H9 (cell line): ENCODE measurements at places on chromosomes 3 and 15.

GRCh38 chr3:24663406-24663805, 168.8 kb upstream of the THRB start:
- DNase-seq, result no peak

DNA sequence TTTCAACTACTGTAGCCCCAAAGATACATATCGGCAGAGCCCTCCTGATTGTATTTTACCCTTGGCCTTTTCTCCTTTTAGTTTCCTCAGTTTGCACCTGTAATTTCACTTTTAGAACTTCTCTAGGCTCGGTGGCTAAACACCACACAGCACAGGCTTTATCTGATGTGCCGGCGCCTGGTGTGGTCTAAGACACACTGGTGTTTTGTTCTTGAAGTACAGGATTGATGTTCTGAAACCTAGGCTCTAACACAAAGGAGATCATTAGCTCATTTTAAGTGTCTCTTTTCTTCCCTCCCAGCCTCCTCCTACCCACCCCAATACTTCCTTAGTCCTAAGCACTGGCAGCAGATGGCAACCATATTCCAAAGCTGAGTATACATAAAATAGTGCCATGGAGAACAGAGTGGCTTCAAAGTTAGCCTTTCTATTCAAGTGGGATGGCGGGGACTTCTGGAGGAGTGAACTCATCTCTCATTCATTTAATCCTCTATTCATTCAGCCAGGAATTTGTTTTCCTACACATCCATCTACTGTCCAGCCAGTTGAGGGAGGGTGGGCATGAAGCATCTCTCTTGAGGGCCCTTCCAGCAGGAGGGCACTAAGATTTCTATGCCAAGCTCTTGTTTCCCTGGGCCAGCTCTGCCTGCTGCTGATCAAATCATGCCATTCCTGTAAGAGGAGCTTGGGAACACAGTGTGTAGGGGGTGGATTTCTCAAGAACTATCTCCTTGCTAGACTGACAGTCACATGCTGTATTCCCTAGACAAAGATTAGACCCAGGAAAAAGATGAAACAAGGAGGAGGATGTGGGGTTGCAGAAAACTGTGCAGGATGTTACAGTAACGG, 71.2 kb downstream of the TIGIT start:
- DNase-seq, result no peak

DNA sequence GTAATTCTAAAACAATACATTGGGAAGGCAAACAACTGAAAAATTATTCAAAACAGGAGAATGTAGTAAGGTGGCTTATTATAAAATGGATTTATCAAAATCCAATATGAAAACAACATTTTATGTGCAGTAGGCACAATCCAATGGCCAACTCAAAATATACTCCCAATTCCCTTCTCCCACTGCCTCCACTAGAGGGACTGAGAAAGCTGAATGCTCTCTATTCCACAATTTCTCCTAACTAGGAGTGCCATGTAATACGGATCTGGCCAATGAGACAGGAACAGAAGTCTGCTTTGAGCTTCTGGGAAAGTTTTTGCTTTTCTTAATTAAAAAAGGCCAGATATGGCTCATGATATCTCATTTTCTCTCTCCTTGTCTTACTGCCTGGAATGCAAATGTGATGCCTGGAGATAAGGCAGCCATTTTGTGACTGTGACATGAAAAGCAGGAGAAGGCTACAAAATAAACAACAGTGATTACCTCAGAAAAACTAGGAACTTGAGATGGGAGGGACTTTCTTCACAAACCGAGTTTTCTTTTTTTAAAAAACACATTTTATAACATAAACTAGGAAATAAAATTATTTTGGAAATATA, 18.8 kb upstream of the VGLL4 start:
- no peak for DNase-seq

GRCh38 chr15:96327155-96327741, 3.3 kb upstream of the NR2F2 start:
- peak; percentile 33 for DNase-seq

GRCh38 chr3:111314898-111315297, 227.1 kb upstream of the CD96 start:
- DNase-seq, result no peak

DNA sequence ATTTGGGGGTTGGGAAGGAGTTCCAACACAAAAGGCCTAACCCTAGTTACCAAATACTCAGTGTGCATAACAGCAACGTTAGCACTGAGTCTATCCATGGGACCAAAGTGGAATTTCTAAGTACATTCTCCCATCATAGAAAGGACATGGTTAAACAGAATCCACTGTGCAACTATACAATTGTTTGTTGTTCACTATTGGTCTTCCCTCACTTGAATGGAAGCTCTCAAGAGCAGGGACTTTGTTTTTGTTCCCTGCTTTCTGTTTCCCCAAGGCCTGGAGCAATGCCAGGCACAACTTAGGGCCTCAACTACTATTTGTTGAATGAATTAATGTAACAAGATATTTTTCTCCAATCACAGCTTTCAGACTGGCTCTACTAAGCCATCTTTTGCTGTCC, 25.6 kb downstream of the COL8A1 start:
- DNase-seq, result no peak

GRCh38 chr3:169628567-169628966, 34.9 kb downstream of the MECOM start:
- no peak for DNase-seq

DNA sequence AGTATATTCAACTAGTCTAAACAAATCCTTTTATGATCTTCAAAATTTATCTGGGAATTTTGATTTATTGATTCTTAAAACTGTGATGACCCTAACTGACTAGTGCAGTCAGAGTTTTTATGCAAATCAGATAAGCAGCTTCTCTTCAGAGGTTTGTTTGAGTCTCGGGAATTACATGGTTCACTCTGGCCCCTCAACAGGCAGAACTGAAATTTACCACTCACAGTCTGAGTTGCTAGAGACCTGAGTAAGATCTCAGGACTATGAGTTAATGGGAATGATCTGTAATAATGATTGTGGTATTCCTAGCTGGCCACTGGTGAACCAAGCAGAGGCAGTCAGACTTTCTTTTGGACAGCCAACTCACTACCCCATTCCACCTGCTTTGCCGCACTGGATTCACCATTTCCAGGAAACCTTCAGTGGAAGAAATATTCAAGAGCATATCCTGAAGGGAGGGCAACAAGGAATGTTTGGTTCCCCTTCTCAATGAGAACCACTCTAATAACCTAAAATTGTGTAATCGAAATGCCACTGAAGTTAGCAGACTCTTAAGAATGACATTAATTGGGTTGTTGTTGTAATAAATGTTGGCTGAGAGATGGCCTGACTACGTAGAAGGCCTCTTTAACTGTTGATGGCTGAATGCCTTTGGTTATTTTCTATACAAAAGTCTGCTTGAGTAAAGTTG, 11.5 kb upstream of the DNAJC13 start:
- no peak for DNase-seq

- DNase-seq, result no peak
Measured at GRCh38 chr3:171354706-171355582, 105.3 kb downstream of the TNIK start.

GRCh38 chr3:135218304-135218703, 423.2 kb downstream of the EPHB1 start:
- DNase-seq, result no peak

GRCh38 chr3:193520738-193521137, 34.0 kb downstream of the ATP13A4 start:
- DNase-seq, result no peak

DNA sequence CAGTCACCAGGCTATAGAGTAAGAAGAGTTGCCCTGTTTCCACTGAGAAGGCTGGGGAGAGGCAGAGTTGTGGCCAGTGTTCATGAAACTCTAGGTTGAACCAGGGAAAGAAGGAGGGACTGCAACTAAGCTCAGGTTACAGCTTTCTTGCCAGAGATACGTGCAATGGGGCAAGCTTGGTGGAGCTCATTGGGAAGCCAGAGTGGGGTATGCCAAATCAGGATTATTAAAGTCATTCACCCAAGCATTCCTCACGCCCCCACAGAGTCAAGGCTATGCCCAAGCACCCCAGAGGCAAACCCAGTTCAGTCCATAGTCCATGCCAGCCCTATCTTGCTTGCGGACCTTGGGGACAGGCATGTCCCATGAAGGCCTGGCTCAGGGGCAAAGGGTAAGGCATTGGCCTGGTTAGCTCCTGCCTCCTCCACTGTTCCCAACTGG, 17.6 kb downstream of the SLC6A20 start:
- peak; percentile 21 for DNase-seq

- DNase-seq, result no peak
Measured at GRCh38 chr15:79218588-79219200, 63.8 kb upstream of the ANKRD34C start.

DNA sequence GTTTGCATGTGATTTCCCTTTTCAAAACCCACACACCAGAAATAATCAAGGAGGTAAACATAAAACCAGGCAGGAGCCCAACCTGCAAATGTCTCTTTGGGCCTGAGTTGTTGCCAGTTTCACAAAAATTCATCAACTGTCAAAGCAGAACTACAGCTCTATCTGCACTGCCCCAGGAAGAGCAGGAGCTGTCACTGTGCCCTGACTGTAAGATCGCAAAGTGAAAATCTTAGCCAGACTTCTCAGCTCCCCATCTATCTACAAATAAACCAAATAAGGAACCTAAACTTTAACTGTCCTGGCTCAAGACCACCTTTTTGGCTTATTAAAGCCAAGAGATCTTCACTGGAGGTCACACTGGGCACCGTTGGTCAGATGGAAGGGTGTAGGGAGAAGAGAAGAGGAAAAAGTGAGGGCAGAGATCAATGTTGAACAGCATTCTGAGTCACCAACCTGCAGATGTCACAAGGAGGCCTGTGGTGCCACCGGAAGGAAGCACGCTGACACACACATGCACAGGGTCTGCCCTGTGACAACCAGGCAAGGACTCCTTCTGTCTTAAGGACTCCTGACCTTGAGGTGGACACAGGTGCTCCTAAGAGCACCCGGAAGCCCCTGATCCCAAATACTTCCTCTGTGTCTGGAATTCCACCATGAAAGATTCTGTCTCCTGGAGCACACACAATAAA, 58.7 kb downstream of the RPN1 start:
- DNase-seq, result no peak

DNA sequence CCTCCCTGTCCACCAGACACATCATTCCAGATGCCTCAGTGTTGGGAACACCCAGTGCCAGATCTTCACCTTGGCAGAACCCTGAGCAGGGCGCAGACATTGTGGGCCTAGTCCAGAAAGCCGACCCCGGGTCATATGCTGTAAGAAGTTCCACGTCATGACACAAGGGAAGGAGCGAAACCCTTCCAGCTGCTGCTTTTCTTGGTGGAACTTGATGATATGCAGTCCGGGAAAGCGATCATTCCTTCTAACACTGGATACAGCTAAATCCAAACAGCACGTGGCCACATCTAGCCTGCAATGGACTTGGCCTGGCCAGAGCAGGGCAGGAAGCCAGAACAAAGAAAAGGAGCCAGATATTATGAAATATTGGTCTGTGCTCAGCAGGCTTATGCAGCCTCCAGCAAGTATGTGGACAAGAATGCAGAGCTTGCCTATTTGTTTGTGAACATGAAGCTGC, 22.0 kb downstream of the GASK1A start:
- DNase-seq, result no peak

- DNase-seq, result no peak
Measured at GRCh38 chr3:8938021-8938420, 25.3 kb downstream of the RAD18 start.

DNA sequence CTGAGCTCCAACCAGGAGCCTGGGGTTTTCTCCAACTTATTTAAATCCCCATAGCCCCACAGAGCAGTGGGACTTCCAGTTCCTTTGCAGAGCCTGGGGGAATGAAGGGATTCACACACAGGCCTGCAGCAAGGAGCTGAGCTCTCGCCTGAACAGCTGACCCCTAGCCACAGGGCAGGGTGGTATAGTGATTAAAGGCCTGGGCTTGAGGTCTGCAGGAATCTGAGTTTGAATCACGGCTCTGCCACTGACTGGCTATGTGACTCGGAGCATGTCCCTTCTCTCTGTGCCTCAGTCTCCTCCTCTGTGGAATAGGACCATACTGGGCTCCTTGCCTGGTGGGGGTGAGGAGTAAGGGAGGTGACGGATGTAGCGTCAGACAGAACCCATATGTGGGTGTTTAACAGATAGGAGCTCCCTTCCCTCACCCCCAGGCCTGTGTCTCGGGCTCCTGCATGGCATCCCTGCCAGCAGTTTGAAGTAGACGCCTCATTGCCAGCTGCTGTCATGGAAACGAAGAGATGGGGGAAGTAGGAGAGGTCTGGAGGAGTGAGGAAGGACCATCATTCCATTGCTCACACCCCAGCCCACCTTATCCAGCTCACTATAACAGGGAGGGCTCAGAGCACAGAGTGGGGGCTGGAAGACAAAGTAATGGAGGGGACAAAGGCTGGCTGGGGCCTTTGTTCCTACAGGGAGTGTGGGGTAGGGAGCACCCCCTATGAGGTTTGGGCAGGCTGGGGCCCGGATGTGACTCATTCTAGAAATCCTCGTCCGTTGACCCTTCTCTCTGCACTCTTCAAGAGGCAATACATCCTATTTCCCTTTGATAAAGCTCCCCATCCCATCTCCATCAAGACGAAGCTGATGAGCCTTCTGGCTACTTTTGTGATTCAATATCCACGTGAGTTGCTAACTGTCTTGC, 14.8 kb downstream of the HRH1 start:
- DNase-seq, result no peak

DNA sequence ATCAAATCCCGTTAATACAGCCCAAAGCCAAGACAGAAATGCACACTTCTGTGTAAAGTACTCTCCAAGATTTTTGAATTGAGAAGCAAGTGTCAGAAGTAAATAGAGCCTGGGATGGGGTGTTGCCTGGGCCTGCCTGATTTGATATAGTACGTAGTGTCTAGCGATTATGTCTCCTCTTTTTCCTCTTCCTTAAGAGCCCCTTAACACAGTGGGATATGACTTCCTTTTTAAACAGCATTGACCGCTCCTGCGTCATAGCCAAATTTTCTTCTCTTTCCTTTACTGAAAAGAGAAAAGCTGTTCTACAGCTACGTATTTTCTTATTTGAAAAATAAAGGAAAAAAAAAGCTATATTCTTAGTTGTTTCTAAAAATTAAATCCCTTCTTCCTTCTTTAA, 97.7 kb downstream of the PLCL2 start:
- no peak for DNase-seq

DNA sequence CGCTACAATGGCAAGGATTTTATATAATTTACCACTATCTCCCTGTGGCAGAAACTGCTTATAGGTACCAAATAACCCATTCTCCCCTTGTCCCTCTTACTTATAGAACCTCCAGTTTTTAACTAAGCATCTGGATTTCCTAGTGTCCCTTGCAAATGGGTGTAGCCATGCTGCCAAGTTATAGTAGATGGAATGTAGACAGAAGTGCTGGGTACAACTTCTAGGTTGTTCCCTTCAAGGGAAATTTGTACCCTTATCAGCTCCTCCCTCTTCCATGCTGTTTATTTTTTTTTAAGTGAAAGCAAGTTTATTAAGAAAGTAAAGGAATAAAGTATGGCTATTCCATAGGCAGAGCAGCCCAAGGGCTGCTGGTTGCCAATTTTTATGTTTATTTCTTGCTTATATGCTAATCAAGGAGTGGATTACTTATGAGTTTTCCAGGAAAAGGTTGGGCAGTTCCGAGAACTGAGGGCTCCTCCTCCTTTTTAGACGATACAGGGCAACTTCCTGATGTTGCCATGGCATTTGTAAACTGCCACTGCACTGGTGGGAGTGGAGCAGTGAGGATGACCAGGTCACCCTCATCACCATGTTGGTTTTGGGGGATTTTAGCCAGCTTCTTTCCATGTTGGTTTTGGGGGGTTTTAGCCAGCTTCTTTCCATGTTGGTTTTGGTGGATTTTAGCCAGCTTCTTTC, 40.1 kb upstream of the TM4SF19 start:
- no peak for DNase-seq

- DNase-seq, result no peak
Measured at GRCh38 chr3:21290557-21290956, 460.5 kb downstream of the ZNF385D start.
